Psoas muscle (tissue), 8 donors: ENCODE measurements at places on chromosomes 1 and 21. TPM values are rescaled to one million over a fixed set of nuclear protein-coding genes. Genes with fewer than 3 reads are reported as not detected.
A peak's percentile ranks its signal among the peaks of the same experiment; 100 is the strongest.

KCNJ10 gene
- total RNA-seq, result 0.08 TPM

G0S2 gene
- 61.0 TPM for total RNA-seq

SPATA1 gene
- total RNA-seq, result 0.92 TPM

ADAMTSL4 gene
- total RNA-seq, result 109 TPM

ABCA4 gene
- 0.32 TPM for total RNA-seq

MTARC1 gene
- 6.4 TPM for total RNA-seq

XCL2 gene
- total RNA-seq, result not detected

LCE3E gene
- total RNA-seq, result not detected

ALX3 gene
- total RNA-seq, result not detected

SLAMF6 gene
- total RNA-seq, result 0.14 TPM

CA14 gene
- total RNA-seq, result not detected

ITGB2 gene
- total RNA-seq, result 11.7 TPM

PROX1 gene
- total RNA-seq, result 8.3 TPM

STXBP3 gene
- 22.3 TPM for total RNA-seq

SNRNP40 gene
- total RNA-seq, result 19.1 TPM

NR1I3 gene
- total RNA-seq, result not detected

- no peaks in the 10 kb centered on the region for H3K36me3 ChIP-seq
- H3K4me3 ChIP-seq, result peak overlapping the region; percentile 65
- H3K27ac ChIP-seq, result no peak overlapping the region
These were observed 67.5 kb upstream of the CD1D start for GRCh38 chr1:158112994-158113758.

DNA sequence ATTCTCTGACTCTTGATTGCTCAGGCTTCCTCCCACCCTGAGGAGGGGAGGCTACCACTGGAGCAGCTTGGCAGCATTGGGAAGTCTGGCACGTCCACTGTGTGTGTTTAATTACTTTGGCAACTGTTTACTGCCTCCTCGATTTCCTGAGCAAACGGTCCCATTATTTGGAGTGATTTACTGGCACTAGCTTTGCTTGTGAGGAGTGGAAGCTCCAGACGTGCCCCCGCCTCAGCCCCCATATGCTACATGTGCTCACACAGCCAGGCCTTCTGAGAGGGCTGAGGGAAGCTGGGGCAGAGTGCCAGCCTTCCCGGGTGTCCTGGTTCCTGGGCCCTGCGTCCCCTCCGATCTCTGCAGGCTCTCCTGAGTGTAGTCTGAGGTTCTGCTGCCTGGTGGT is 306.2 kb downstream of the PTPRU start:
- H3K27ac ChIP-seq, result no peak overlapping the region
- DNase-seq, result no peak
- no peaks in the 10 kb centered on the region for H3K36me3 ChIP-seq
- no peaks in the 10 kb centered on the region for H3K4me1 ChIP-seq
- H3K4me3 ChIP-seq, result no peak overlapping the region

GRCh38 chr1:228883535-228883934 is 148.3 kb downstream of the RHOU start:
- H3K36me3 ChIP-seq, result no peaks in the 10 kb centered on the region
- no peaks in the 10 kb centered on the region for H3K4me1 ChIP-seq
- no peak overlapping the region for H3K4me3 ChIP-seq
- no peak overlapping the region for H3K27ac ChIP-seq

DNA sequence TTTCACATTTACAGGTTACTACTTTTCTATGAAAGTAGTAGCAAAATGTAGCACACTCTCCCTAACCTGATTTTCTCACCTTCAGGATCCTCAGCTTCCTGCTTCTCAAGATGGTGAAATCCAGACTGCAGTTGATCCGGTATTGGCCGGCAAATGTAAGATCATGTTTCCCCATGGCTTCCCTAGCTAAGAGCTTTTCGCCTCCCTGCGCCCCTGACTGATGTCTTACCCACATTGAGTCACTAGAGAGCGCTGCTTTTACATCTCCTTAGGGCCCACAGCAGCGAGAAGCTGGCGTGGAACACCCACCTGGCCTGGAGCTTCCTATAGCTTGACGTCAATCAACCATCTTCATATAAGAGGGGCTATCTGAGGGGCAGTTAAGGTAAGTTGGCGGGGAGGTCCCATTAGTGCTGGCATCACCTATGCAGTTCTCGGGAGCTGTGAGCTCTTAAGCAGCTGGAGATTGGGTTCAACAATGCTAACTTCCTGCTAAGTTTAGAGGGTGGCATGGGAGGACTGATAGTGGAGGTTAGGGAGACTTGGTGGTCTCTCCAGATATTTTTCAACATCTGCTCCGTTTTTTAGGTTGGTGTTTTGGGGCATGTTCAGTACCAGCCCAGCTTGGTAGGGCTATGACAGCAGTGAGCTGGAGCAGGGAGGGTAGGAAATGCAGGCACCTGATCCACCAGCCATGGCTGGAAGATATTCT is 5.5 kb downstream of the PTPN7 start:
- no peaks in the 10 kb centered on the region for H3K27me3 ChIP-seq
- no peaks in the 10 kb centered on the region for H3K36me3 ChIP-seq
- no peak overlapping the region for H3K27ac ChIP-seq
- no peak overlapping the region for H3K4me3 ChIP-seq

- H3K4me1 ChIP-seq, result peaks cover 10% of the 10 kb centered on the region
- peaks cover 49% of the 10 kb centered on the region for H3K36me3 ChIP-seq
- DNase-seq, result no peak
- peak overlapping the region; percentile 98 for H3K27ac ChIP-seq
- H3K4me3 ChIP-seq, result peak overlapping the region; percentile 98
These were observed 790 bp downstream of the RPS8 start for GRCh38 chr1:44775930-44776729.

DNA sequence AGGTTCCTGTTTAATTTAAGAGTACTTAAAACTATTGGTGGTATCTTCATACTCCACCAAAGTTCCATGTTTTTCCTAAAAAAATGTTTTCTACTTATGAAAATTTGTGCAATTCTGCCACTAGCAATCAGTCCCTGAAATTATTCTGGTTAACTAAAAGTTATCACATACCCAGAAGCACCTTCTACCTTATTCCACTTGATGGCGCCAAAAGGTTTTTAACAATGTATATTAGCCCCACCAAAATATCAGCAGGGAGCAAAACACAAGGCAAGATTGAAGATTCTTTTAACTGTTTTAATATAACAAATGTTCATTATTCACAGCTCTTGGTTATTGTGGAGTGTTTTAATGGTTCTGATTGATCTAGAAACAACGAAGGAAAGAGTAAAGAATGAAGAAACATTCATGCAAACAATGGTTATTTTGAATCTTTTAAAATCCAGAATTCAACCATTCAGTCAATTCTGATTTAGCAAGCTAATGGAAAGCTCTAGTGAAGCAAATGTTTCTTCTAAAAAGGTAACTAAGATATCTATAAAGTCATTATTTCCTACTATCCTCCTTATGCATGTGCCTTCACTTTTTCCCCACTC is 67.2 kb downstream of the TTLL7 start:
- no peak overlapping the region for H3K27ac ChIP-seq
- H3K27me3 ChIP-seq, result no peaks in the 10 kb centered on the region
- no peak overlapping the region for H3K4me3 ChIP-seq
- H3K4me1 ChIP-seq, result peaks cover 10% of the 10 kb centered on the region
- H3K36me3 ChIP-seq, result no peaks in the 10 kb centered on the region

GRCh38 chr1:206828061-206828460 is 37.4 kb upstream of the IL20 start:
- no peak overlapping the region for H3K4me3 ChIP-seq
- H3K27me3 ChIP-seq, result no peaks in the 10 kb centered on the region
- DNase-seq, result no peak
- no peak overlapping the region for H3K27ac ChIP-seq
- H3K36me3 ChIP-seq, result no peaks in the 10 kb centered on the region
- H3K4me1 ChIP-seq, result no peaks in the 10 kb centered on the region

GRCh38 chr21:25584833-25585676 is 22.2 kb downstream of the MRPL39 start:
- DNase-seq, result no peak
- H3K4me3 ChIP-seq, result no peak overlapping the region
- H3K27me3 ChIP-seq, result no peaks in the 10 kb centered on the region
- H3K4me1 ChIP-seq, result no peaks in the 10 kb centered on the region

DNA sequence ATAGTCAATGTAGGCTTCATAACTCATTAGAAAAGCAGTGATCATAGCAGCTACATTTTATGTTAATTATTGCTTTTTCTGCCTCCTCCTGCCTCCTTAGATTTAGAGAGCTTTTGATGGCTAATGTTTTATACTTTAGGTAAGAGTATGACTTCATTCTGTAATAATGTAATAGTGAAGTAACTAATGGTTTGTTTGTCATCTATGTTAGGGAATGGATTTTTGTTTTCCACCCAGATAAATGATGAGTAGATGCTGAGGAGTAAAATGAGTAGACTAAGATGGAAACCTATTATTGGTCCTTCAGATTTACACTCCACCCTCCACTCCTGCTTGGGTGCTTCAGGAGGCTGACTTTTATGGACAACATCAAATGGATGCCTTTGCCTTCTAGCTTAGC is 170.6 kb downstream of the CTH start:
- no peaks in the 10 kb centered on the region for H3K36me3 ChIP-seq
- H3K4me1 ChIP-seq, result no peaks in the 10 kb centered on the region
- no peak overlapping the region for H3K4me3 ChIP-seq
- no peak overlapping the region for H3K27ac ChIP-seq

DNA sequence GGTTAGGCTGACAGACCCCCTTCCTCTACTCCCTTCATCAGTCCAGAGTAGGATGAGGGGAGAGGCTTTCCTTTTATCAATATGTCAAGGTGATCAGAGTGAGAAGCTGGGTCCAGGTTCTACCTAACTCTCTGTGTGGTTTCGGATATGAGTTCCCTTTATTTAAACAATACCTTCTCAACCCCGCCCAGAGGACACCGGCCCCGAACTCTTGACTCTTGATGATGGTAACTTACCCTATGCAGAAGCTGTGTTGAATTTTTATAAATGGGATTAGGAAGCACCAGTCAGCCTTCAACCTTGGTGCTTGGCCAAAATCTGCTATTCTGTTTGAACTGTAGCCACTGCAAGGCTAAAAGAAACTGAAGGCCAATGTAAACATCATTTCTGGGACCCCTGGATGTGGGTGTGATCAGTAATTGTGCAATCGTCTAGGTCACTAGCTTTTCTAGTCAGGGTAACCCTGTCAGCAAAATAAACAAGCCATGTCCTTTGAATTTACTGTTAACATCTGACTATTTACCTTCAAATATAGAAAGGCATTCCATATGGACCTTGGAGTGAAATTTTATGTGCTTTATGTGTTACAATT is 398.3 kb downstream of the SEC16B start:
- H3K27me3 ChIP-seq, result no peaks in the 10 kb centered on the region
- no peak for DNase-seq
- H3K4me1 ChIP-seq, result no peaks in the 10 kb centered on the region
- no peak overlapping the region for H3K4me3 ChIP-seq
- no peak overlapping the region for H3K27ac ChIP-seq

GRCh38 chr1:100646001-100646400 is 73.5 kb upstream of the VCAM1 start:
- H3K4me3 ChIP-seq, result no peak overlapping the region
- DNase-seq, result no peak
- H3K4me1 ChIP-seq, result no peaks in the 10 kb centered on the region
- H3K27me3 ChIP-seq, result no peaks in the 10 kb centered on the region

- no peaks in the 10 kb centered on the region for H3K4me1 ChIP-seq
- no peaks in the 10 kb centered on the region for H3K36me3 ChIP-seq
- no peak overlapping the region for H3K4me3 ChIP-seq
- DNase-seq, result no peak
- H3K27me3 ChIP-seq, result no peaks in the 10 kb centered on the region
- no peak overlapping the region for H3K27ac ChIP-seq
These were observed 1034.1 kb upstream of the PRMT6 start for GRCh38 chr1:106022312-106022902.

GRCh38 chr1:2314273-2314802 is 77.0 kb downstream of the MORN1 start:
- H3K27me3 ChIP-seq, result peaks cover 23% of the 10 kb centered on the region
- DNase-seq, result peak; percentile 72
- H3K4me3 ChIP-seq, result peak overlapping the region; percentile 69
- peak overlapping the region; percentile 74 for H3K27ac ChIP-seq
- peaks cover 16% of the 10 kb centered on the region for H3K4me1 ChIP-seq
- peaks cover under 1% of the 10 kb centered on the region for H3K36me3 ChIP-seq

GRCh38 chr1:24683713-24684162 is 40.6 kb downstream of the SRRM1 start:
- no peak overlapping the region for H3K27ac ChIP-seq
- no peaks in the 10 kb centered on the region for H3K27me3 ChIP-seq
- H3K4me1 ChIP-seq, result no peaks in the 10 kb centered on the region

- H3K36me3 ChIP-seq, result no peaks in the 10 kb centered on the region
- no peak overlapping the region for H3K27ac ChIP-seq
- H3K27me3 ChIP-seq, result no peaks in the 10 kb centered on the region
- DNase-seq, result no peak
These were observed 53.0 kb upstream of the CNN3 start for GRCh38 chr1:94979656-94980581.

DNA sequence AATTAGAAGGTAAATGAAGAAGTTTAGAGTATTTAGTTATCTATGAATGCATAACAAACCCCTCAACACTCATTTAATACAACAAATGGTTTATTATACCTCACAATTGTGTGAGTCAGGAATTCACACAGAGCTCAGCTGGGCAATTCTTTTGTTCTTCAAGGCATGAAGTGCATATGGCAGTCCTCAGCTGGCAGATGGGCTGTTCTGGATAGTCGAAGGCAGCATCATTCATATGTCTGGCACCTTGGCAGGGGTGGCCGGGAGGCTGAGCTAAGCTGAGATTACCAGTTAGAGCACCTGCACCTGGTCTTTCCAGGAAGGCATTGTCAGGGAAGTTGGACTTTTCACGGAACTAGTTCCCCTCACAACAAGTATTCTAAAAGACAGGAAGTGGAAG is 286.2 kb upstream of the DUSP10 start:
- H3K36me3 ChIP-seq, result no peaks in the 10 kb centered on the region
- DNase-seq, result no peak
- H3K27me3 ChIP-seq, result no peaks in the 10 kb centered on the region
- H3K4me3 ChIP-seq, result no peak overlapping the region
- peaks cover 5% of the 10 kb centered on the region for H3K4me1 ChIP-seq

DNA sequence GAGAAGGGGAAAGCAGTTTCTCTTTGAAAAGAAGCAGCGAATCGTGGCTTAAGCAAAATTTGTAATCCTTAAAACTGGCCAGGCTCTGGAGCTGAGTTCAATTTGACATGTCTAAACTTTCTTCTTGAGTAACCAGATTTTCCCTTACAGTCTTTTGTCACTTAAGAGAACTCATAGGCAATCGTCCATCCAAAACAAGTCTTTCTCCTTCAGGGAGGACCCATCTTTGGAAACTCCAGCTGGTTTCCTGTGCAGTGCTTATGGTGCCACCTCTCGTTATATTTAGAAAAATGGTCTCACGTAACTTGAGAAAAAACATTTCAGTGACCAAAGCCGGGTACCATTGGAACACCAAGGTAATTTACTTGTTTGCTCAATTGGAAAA is 1.8 kb upstream of the PTTG1IP start:
- DNase-seq, result no peak

DNA sequence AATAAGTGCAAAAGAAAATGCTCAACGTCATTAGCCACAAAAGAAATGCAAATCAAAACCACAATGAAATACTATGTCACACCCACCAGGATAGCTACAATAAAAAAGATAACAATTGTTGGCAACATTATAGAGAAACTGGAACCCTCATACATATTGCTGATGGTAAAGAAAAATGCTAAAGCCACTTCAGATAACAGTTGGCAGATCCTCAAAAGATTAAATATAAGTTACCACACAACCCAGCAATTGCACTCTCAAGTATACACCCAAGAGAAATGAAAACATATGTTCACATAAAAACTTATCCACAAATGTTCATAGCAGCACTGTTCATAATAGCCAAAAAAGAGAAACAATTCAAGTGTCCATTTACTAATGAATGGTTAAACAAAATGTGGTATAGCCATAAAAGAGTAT is 20.7 kb downstream of the TRIM33 start:
- H3K4me3 ChIP-seq, result no peak overlapping the region
- no peak overlapping the region for H3K27ac ChIP-seq
- H3K27me3 ChIP-seq, result no peaks in the 10 kb centered on the region
- DNase-seq, result no peak
- no peaks in the 10 kb centered on the region for H3K36me3 ChIP-seq
- peaks cover 15% of the 10 kb centered on the region for H3K4me1 ChIP-seq
